Endodermal cell (in vitro differentiated cells): ENCODE measurements at places on chromosomes 12 and 14.

- no peak for DNase-seq
Observed at GRCh38 chr12:30754383-30754749, 385 bp downstream of the CAPRIN2 start.

- no peak for DNase-seq
Observed at GRCh38 chr12:40980427-40980961, 207.6 kb upstream of the PDZRN4 start.

GRCh38 chr14:71403656-71404055 lies 496.4 kb downstream of the PCNX1 start:
- DNase-seq = no peak

- no peak for DNase-seq
Observed at GRCh38 chr14:35458442-35458841, 53.9 kb upstream of the NFKBIA start.

GRCh38 chr12:45668641-45669040 lies 60.9 kb upstream of the ARID2 start:
- DNase-seq = no peak

GRCh38 chr14:88955455-88955854 lies 131.0 kb downstream of the TTC8 start:
- no peak for DNase-seq
